NCI-H1105 treated with DMSO at 0.1 percent for 48 hours (cell line): ENCODE measurements at places on chromosomes 2 and 18.
A peak's percentile ranks its signal among the peaks of the same experiment; 100 is the strongest.

DNA sequence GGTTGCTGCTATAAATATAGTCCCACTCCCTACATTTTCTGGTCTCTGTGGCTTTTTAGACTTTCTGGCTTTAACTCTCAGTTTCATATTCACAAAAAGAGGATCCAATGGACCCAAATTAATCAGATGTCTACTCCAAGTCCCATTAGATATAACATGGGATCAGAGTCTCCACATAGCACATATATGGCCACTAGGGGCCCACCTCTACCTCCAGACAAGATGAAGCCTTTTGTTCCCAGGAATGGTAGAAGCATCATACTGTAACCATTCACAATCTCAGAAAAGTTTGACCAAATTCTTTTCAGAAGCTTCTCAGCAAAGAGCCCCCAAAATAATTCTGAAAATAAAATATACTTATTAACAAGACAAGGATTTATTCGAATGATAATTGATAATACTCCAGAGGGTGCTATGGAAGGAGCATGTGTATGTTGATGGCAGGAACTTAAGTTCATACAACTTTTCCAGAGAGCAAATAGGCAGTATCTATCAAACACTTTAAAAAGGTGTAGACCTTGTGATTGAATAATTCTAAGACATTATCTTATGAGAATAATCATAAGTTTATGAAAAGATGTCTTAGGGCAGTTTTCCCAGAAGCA lies 382.3 kb upstream of the CRIM1 start:
- DNase-seq, result peak; percentile 4

DNA sequence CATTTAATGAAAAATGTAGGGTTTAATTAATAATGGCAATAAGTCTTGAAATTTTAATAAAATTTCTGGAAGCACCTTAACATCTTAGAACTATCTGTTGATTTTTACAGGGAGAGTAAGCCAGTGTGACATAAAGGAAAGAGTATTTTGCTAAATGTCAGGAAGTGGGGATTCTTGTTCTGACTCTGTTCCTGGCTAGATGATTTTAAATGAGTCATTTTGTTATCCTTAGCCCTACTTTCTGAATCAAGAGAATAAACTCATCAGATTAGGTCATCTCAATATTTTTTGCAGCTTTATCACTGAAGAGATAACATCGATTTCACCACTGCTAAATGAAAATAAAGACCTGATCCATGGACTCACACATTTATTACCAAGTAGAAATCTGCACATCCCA lies 377.5 kb upstream of the CYRIA start:
- no peak for DNase-seq

- no peak for DNase-seq
Measured at GRCh38 chr18:74610051-74610615, 12.5 kb downstream of the ZNF407 start.

- DNase-seq, result no peak
Measured at GRCh38 chr18:8625461-8626092, 16.3 kb downstream of the RAB12 start.

DNA sequence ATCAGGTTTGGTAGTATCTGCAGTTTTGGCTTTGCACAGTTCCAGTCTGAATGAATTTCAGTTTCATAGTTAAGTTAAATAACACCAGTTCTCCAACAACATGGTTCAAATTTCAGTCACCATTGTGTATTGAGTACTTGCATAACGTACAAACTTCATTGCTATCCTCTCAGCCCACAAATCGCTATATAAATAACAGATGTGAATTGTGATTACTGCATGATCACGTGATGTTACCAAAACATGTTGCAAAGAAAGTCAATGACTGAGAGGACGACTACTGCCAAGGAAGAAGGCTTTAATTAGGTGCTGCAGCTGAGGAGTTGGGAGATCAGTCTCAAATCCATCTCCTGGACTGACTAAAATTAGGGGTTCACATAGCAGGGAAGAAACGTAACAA lies 48.2 kb downstream of the COL4A4 start:
- DNase-seq, result no peak
